ENCODE measurements at places on chromosomes 16 and 17. TPM values are rescaled to one million over a fixed set of nuclear protein-coding genes. Genes with fewer than 3 reads are reported as not detected.

Gene SKAP1
- not detected for total RNA-seq

Gene RNF43
- 0.20 TPM for total RNA-seq

Gene RUNDC3A
- 0.20 TPM for total RNA-seq

Gene TP53TG3B
- not detected for total RNA-seq

Gene GPR139
- total RNA-seq, result not detected

Gene RTN4RL1
- 0.46 TPM for total RNA-seq

Gene PLEKHH3
- total RNA-seq, result 16.9 TPM

Gene AANAT
- not detected for total RNA-seq

Gene RGS9
- 1.1 TPM for total RNA-seq

Gene DPEP1
- not detected for total RNA-seq

Gene MYOCD
- 1.4 TPM for total RNA-seq

Gene CHD9NB
- 2.7 TPM for total RNA-seq

Gene HEATR9
- not detected for total RNA-seq

Gene TERB1
- total RNA-seq, result not detected

Gene PITPNM3
- total RNA-seq, result 2.4 TPM

Gene AOC2
- 0.79 TPM for total RNA-seq

Gene TPPP3
- 1.6 TPM for total RNA-seq

Gene SLC25A10
- 5.5 TPM for total RNA-seq

Gene PRCD
- 4.5 TPM for total RNA-seq

Gene TNFRSF17
- 0.10 TPM for total RNA-seq

Gene CCDC200
- total RNA-seq, result not detected

Gene PYDC1
- total RNA-seq, result not detected

Gene CLEC19A
- total RNA-seq, result not detected

Gene KRTAP2-1
- not detected for total RNA-seq

Gene EVPL
- total RNA-seq, result 0.10 TPM

Gene CARD14
- not detected for total RNA-seq

Gene KCNG4
- not detected for total RNA-seq

Gene GUCY2D
- total RNA-seq, result not detected

Gene ASGR1
- 0.26 TPM for total RNA-seq

Gene CHRNB1
- 5.2 TPM for total RNA-seq

Gene ENGASE
- total RNA-seq, result 15.3 TPM

Gene TNFSF13
- total RNA-seq, result 1.4 TPM

All from smooth muscle cell of the pulmonary artery (primary cell).